ENCODE measurements at places on chromosomes 6 and 20.

- DNase-seq, result no peak
These were observed 101.5 kb downstream of the LCA5 start for GRCh38 chr6:79435746-79436145.

GRCh38 chr20:52422574-52423336, 231.2 kb upstream of the ZFP64 start:
- peak; percentile 51 for DNase-seq

DNA sequence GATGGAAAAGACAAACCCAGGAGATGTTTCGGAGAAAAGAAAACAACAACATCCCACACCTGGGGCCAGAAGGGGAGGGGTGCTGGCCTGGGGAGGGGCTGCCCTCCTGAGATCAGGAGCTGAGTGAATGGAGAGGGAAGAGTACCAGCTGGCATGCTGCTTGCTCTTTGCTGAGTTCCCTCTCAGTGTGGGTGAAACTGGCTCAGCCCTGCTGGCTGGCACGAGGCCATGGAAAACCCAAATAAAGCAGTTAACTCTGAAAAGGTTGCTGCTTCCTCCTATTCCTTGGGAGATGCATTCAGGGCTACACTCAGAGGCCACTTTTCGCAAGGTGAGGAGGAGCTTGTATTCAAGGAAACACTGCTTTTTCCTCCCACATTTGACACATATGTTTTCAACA, 8.0 kb upstream of the KCNK16 start:
- DNase-seq, result peak; percentile 65

DNA sequence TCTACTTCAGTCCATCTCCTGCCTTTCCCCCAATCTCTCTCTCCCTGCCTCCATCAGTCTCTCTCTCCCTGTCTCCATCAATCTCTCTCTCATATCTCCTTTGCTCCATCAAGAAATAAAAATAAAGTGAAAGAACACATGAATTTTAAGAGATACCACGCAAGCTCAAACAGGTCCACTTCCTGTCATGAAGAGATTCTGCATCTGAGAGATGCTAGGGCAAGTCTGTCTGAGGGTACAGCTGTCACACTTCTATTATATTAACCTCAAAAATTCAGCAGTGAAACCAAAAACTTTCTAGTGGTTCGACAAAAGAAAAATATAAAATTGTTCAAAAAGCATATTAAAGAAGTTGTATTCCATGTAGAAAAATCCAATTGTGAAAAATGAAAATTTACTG, 296.8 kb upstream of the RSPO3 start:
- DNase-seq, result no peak

DNA sequence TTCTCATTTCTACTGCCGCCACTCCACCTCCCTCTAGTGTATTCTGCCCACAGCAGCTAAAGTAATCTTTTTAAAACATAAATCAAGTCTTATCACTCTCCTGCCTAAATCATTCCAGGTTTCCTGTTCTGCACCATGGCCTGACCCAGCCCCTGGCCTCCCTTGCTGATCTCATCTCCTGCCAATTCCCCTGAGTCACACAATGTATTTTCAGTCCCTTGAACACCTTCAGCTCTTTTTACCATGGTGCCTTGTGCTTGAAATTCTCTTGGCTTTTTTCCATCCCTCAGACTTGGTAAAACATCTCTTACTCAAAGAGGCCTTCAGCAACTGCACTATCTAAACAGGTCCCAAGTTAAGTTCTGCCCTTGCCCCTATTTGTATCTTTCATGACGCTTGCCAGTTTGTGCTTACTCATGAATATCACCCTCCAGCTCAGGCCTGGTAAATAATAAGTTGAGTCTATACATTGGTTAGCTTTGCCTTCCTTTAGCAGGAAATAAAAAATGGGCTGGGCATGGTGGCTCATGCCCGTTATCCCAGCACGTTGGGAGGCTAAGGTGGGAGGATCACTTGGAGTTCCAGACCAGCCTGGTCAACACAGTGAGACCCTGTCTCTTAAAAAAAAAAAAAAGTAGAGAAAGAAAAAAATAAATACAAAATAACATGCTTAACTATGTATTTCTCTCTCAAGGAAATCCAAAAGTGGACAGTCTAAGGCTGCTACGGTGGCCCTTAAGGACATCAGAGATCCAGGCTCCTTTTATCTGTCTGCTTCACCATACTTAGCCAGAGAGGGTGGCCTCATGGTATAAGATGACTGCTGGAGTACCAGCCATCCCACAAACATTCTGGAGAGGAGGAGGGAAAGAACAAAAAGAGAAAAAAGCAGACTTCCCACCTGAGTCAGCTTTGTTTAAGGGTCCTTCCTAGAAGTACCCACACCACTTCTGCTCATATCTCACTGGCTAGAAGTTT, 62.2 kb downstream of the ARFGEF2 start:
- peak; percentile 38 for DNase-seq

GRCh38 chr6:157486572-157486971, 105.6 kb downstream of the ZDHHC14 start:
- DNase-seq, result peak; percentile 63
